ENCODE measurements at places on chromosomes 4 and X.

DNA sequence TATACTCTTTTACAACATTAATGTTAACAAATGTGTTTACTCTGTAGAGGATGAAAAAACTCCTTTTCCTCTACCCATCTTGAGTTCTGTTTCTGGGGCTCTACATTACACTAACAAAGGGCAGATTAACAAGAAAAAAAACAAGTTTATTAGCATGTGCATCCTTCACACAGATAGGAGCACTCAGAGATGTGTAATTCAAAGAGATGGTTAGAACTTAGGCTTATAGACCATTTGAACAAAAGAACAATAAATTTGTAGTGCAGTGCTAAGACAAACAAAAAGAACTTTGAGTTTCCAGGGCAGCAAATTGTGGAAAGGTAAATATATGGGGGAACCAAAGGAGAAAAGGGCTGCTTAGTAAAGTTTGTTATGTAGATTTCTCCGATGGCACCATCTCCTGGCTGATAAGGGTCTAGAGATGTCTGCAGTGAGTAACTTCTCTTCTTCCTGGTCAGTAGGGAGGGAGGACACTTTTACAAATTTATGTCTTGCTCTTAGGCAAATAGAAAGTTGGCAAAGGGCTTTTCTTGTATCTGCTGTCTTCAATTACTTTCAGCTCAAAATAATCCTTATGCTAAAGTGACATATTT is 1249.9 kb upstream of the TENM3 start:
- DNase-seq: no peak

GRCh38 chrX:12950851-12951594 is 23.9 kb upstream of the TMSB4X start:
- DNase-seq: no peak

DNA sequence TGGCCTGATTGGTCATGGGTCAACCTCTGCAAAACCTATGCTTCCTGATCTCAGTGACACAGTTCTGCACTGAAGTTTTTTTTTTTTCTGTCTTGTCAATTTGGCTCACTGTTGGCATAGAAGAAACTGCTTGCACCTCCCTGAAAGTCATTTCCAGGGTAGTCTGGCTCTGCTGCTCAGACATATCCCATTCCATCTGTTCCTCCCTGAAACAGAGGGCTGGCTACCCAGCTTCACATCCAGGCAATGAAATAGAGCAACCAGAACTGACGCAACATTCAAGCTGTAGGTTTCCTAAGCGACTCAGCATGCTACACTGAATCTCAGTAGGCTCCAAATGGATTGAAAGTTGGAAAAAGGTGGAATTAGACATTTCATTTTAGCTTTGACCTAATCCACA is 176.8 kb upstream of the MBNL3 start:
- no peak for DNase-seq

DNA sequence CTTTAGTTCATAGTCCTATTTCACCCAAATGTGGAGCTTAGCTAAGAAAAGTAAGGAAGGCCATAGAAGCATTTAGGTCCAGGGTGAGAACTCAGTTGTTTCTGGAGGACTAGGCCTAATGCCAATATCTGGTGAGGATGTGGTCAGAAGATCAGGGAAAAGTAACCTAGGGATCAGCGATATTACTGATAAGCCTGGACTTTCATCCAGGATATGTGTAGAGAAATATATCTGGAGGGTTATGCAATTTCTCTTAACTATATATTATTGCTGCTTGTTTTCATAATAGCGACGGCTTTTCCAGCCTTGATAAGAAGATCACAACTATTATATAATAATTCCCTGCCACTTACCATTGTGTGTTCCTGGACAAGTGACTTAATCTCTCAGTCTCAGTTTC is 81.1 kb downstream of the FRAS1 start:
- DNase-seq: no peak

DNA sequence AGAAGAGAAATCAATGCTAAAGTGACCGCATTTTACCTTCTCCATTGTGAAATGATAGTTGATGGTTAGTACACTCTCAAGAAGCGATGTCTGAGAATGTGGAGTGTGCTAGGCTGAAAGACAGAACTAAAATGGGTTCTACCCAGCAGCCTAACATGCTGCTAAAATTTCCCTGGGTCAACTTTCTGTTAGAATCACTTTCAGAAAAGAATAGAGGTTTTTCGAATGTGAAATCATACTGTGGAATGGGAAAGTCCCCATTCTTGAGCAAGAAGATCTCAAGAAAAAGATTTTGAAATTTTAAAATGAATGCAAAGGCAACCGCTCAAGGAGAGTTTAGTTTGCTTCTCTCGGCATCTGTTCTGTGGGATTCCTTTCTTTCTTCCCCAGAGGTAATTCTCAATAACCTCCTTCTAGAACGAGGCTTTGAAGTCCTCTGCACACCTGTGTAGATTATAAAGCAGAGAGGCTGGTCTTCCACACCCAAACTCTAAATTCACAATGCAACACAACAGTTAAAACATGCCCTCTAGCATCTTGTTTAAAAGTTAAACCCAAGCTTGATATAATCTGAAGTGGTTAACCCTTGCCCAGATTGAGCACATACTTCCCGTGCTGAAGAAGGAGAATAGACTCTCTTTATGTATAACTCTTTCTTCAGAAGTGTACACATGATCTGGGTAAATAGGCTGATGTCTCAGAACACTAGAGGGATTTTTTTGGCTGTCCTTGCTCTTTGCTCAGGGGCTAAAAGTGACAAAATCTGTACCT is 208.7 kb upstream of the KLF3 start:
- DNase-seq: no peak

- no peak for DNase-seq
Observed at GRCh38 chr4:136690360-136690759, 841.9 kb downstream of the PCDH18 start.

Data from NCI-H1105 treated with DMSO at 0.1 percent for 48 hours (cell line).